Activated CD4-positive, alpha-beta memory T cell treated with anti-CD3 and anti-CD28 coated beads for 36 hours (primary cell): ENCODE measurements at places on chromosomes 1 and 21. TPM values are rescaled to one million over a fixed set of nuclear protein-coding genes. Genes with fewer than 3 reads are reported as not detected.

TTC39A gene
- total RNA-seq: not detected

GRCh38 chr1:116436611-116436970 lies 63.5 kb downstream of the ATP1A1 start:
- H3K36me3 ChIP-seq: no peaks in the 10 kb centered on the region
- no peaks in the 10 kb centered on the region for H3K4me1 ChIP-seq
- no peak overlapping the region for H3K27ac ChIP-seq
- H3K4me3 ChIP-seq: no peak overlapping the region
- peaks cover 2% of the 10 kb centered on the region for H3K27me3 ChIP-seq

NEK7 gene
- 62.0 TPM for total RNA-seq

MEX3A gene
- 0.51 TPM for total RNA-seq

DNA sequence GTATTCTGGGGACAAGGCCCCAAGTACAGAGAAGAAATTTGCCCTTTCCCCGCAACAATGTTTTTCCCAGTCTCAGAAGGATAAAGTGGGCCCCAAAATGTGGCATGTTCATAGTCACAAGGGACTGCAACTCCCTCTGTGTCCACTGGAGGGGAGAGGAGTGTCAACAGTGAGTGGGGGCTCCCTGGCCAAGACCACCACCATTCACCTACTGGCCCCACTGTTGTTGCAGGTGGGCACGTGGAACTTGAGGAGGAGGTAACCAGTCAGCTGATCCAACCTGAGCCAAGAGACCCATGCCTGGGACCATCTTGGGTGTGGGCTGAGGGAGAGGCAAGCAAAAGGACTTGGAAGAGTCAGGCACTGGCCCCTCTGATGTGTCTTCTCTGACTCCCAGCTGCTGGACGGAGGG lies 777 bp downstream of the NUDT17 start:
- H3K27me3 ChIP-seq: no peaks in the 10 kb centered on the region
- DNase-seq: peak; percentile 53
- peaks cover 11% of the 10 kb centered on the region for H3K4me1 ChIP-seq
- H3K4me3 ChIP-seq: no peak overlapping the region
- H3K27ac ChIP-seq: peak overlapping the region; percentile 12

RWDD3 gene
- total RNA-seq: 10.8 TPM

GRCh38 chr1:39626646-39627045 lies 12.8 kb downstream of the HEYL start:
- H3K27ac ChIP-seq: no peak overlapping the region
- H3K4me1 ChIP-seq: peaks cover 10% of the 10 kb centered on the region
- no peaks in the 10 kb centered on the region for H3K36me3 ChIP-seq
- no peak overlapping the region for H3K4me3 ChIP-seq
- H3K27me3 ChIP-seq: no peaks in the 10 kb centered on the region

DNA sequence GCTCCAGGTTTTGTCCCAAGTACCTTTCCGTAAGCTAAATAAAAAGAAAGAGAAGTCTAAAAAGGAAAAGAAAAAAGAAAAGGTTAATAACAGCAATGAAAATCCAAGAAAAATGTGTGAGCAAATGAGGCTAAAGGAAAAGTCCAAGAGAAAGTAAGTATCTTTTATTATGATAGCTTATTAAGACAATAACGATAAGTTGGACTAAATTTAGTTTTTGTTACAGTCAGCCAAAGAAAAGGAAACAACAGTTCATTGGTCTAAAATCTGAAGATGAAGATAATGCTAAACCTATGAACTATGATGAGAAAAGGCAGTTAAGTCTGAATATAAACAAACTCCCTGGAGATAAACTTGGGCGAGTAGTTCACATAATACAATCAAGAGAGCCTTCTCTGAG lies 31.5 kb downstream of the BRDT start:
- H3K27me3 ChIP-seq: no peaks in the 10 kb centered on the region
- H3K4me1 ChIP-seq: peaks cover 1% of the 10 kb centered on the region
- no peak overlapping the region for H3K4me3 ChIP-seq
- H3K36me3 ChIP-seq: no peaks in the 10 kb centered on the region
- H3K27ac ChIP-seq: no peak overlapping the region

C8A gene
- total RNA-seq: not detected

GRCh38 chr1:88612292-88612691 lies 71.8 kb upstream of the PKN2 start:
- peaks cover 2% of the 10 kb centered on the region for H3K36me3 ChIP-seq
- no peak overlapping the region for H3K4me3 ChIP-seq
- H3K27ac ChIP-seq: no peak overlapping the region
- DNase-seq: no peak

DNA sequence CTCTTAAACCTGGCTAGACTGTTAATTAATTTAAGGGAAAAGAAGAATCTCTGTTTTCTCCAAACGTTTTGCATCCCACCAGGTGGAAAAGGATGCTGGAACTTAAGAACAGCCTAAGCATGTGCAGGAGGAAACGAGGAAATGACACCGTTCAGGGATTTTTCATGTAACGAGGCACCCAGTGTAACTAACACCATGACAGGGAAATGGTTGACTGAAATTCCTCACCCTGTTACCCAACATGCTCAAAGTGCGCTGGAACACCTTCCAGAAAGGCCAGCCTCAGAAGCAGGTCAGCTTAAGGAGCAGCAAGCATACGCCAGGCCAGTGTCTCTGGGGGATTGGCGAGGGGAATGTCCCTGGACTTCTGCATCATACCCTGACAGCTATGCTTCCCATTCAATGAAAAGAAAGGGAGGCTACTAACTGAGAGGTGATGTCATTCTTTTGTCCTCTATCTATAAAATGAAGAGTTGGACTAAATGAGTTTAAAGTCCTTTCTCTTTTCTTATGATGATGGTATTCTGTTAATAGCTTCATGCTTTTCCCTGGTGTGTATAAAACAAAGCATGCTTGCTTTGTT lies 21.6 kb downstream of the TNN start:
- H3K4me1 ChIP-seq: no peaks in the 10 kb centered on the region
- H3K27ac ChIP-seq: no peak overlapping the region
- H3K4me3 ChIP-seq: no peak overlapping the region
- H3K27me3 ChIP-seq: peaks cover 2% of the 10 kb centered on the region
- no peak for DNase-seq

DNA sequence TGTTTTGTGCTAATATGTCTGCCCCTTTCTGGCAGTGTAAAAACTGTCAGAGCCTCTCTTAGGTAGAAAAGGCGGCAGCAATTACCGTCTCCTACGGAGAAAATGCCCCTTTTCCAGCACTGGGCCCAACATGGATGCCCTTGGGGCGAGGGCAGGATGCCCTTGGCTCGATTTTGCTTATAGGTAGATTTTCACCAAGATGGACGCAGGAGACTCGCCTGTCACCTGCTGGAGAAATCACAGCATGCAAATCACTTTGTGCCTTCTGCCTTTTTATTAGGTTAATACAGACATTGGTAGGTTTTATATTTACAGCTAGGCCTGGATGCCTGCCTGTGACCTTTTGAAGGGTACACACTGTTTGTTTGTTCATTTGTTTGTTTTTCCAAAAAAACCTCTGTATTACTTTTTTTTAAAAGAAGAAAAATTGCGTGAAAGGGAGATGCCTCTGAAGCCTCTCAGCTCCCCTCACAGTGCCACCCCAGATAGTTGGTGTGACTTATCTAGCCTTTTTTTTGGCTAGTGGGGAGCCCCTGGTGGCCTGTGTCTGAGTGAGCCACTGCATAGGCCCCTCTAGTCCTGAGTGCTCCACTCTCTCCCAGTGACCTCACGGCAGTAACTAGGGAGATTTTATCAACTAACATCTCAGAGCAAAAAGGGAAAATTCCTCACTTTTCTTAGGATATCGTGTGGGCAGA lies 2.5 kb downstream of the ATP1B1 start:
- H3K4me1 ChIP-seq: peaks cover 36% of the 10 kb centered on the region
- peaks cover 6% of the 10 kb centered on the region for H3K36me3 ChIP-seq
- peak overlapping the region; percentile 79 for H3K27ac ChIP-seq
